ENCODE measurements at places on chromosomes 11 and 22.

DNA sequence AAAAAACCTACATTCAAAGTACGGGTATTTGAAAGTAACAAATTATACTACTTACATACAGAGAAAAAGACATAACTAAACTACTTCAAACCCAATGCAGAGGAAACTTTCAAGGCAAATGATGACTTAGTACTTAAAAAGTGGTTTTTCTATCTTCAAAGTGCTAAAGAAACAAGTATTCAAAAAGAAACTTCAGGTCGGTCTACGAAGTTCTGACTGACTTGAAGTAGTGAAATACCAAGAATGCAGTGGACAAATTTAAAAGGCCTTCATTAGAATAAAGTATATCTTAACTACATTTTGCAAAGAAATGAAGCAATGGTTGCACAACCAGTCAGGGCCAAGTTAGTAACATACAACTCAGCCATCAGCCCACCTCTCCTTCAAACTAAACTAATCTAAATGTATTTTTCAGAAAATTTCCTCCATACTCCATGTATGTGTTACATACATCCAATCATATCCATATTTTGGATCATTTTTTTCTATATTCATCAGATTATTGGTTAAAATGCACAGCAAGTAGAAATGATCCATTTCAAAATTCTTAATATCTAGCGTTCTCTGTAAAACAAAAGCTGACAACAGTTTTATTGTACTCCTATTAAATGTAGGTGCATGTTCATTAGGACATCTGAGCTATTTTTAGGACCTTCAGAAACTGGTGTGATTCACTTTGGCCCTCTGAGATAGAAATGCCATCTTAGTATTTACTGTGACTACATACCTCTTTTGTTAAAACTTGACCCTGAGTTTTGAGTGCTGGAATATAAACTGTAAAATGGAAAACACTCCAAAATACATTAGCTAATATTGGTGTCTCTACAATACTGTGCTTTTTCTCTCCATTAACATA lies 49.9 kb downstream of the BIRC2 start:
- DNase-seq: no peak

DNA sequence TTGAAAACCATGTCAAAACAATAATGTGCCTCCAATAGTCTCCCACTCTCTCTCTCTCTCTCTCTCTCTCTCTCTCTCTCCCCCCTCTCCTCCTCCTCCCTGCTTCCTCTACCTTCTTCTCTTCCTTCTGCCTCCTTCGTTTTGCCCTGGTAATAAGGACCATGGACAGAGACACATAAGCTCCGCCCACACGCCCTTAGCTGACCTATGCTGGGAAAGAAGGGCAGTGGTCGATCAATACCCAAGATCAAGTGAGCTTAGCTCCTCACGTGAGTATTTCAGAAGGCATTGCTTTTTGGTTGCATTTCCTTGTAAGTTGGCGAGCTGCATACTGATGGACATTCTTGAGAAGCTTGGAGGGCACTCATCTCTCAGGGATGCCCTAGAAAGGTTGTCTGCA lies 194.8 kb downstream of the MIAT start:
- DNase-seq: no peak

GRCh38 chr11:47184711-47185304 lies 1.4 kb downstream of the PACSIN3 start:
- DNase-seq: no peak

DNA sequence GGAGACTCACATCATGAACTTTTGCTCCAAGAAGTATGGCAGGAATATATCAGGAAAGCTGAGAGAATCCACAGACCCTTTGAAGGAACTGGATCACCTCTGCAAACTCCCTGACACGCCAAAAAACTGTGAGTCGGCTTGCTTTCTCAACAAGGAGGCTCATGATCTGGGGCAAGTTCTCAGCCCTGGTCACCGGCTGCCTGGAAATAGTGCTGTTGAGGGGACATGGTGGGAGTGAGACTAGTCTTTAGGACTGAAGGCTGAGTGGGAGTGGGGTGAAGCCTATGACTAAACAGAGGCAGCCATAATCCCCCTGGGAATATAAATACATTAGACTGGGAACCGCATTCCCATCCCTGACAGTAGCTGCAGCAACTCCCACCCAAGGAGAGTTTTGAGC lies 8.4 kb upstream of the MMP7 start:
- no peak for DNase-seq

DNA sequence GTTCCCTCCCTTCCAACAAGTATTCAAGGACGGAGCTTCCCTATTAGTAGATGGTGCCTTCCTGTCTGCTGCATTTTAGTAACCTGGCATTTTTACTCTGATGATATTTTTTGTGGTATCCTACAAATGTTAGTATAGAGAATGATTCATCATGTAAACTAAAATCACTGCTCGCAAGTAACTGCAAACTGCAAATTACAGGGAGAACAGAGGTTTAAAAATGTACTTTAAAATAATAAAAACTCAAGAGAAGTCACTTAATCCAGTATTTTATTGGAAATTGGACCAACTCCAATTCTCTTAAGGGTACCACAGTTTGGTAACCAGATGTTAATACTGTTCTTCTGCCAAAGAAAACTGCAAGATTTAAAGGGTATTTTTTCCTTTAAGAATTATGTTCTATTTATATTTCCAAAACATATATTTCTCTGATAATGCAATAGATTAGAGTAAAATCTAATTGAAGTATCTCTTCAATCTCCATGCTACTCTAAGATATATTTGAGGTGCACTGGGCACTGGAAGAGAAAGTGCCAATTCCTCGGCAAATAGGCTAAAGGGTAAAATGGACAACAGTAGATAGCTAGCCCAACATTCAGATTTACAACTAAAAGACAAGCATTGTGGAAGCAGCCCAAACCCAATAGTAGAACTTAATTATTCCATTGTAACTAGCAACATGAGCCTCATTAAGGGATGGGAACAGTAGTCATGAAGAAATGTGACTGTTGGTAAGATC lies 298.0 kb downstream of the TTC28 start:
- no peak for DNase-seq

DNA sequence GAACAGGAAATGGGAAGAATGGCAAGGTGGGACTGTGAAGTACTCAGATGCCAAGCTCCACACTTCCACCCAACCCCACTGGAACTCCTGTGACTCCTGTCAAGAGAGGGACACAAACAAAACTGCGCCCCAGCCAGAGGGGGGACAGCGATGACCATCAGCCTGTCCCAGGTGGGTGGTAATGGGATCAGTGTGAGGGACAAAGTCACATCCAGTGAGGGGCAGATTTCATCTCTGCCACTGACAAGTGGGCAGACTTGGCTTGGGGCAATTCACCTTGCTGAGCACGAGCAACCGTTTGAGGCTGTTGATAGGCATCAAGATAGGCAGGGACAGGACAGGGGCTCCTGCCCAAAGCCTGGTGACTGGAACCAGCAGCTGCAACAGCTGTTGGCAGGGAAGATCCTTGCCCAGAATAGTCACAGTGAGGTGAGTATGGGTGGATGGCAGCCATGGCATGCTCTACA lies 105.4 kb upstream of the PITPNB start:
- DNase-seq: no peak

- no peak for DNase-seq
Measured at GRCh38 chr11:105153392-105153791, 13.8 kb upstream of the CARD18 start.

- no peak for DNase-seq
Measured at GRCh38 chr11:36146437-36146836, 142.8 kb downstream of the COMMD9 start.

DNA sequence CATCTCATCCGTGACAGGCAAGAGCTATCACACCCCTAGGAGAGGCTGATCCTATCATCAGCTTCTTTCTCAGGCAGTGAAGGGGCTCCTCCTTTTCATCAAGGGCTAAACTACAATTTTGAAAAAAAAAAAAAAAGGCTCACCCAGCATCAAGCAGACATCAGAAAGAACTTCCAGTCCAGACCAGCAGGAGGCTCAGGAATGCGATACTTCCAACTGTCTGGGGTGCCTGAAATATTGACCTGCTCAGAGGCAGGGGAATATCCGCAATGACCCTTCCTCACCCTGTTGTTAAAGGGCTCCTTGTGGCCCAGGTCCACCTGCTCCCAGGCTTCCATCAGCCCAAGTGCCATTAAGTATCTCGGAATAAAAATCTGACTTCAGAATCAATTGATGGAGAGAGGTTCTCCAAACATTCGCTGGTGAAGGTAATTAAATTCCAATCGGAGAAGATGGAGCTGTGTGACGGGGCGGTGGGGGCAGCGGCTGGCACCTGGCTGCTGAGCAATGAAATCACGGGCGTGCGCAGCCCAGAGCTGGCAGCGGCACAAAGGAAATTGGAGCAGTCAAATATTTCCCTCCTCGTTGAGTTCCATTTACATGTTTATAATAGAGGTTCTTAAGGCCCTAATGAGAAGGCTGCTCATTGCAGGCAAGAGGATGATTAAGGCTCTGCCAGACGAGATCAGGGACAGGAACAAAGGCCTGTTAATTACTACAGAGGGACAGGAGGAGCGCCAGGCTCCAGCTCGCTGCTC lies 69.0 kb upstream of the THY1 start:
- DNase-seq: peak; percentile 31

DNA sequence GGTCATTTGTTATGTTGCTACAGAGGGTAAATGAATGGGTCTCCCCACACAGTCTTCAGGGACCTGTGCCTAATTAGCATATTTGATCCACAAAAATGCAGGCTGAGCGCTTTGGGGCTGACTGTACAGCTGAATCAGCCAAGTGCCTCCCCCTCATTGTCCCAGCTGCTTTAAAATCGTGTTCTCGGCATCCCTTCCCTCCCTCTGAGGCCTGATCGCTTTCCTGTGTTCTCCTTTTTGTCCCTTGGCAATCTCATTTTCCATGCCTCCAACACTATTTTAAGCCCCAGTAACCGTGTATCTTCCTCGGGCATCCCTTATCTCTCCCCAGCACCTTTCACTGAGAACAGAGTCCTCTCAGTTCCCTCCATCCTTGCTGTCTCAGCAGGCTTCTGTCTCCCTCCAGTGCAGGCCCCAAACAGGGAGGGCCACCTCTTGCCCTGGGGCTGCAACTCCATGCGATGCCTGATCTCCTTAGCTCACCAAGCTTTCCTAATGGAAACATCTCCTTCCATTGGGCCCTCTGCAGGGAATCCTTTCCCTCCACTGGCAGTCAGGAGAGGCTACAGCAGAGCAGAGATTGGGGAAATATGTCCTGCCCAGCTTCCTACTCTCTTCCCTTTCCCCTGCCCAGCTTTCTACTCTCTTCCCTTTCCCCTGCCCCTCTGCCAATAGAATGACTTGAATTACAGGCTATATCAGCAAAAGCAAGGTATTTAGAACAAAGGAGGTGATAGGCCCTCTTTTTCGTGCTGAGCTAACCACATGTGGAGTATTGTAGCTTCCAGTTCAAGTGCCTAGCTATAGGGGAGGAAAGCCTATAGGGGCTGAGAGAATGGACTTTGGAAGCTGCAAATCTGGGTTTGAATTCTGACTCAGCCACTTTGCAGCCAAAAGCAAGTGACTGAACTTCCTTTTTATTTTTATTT lies 13.8 kb downstream of the UQCR10 start:
- DNase-seq: no peak

- no peak for DNase-seq
Measured at GRCh38 chr11:2804189-2804588, 81.4 kb downstream of the CDKN1C start.

GRCh38 chr11:30879322-30880005 lies 293.3 kb upstream of the MPPED2 start:
- DNase-seq: peak; percentile 48

DNA sequence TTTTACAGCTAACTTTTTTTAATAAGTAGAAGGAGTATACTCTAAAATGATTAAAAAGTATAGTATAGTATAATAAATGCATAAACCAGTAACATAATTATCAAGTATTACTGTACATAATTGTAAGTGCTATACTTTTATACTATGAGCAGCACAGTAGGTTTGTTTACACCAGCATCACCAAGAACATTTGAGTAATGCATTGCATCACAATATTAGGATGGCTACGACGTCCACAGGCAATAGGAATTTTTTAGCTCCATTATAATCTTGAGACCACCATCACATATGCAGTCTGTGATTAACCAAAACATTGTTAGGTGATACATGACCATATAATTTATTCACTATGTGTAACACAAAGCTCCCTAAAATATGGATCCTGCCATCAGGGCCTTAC lies 20.4 kb downstream of the RNF141 start:
- DNase-seq: no peak

DNA sequence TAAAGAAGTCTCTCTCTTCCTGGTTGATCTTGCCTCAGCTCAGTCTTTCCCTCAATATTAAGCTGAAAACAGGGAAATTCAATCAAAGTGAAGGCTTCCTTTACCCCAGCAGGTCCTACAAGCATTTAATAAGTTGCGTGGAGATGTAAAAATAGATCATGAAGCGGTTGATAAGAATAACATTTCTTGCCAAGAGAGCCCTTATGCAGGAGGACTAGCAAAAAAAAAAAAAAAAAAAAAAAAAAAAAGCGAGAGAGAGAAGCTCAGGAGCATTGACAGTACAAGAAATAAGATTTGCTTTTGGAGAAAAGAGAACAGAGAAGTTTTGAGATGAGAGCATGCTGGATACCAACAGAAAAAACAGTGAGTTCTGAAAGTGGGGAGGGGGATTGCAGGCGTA lies 112.2 kb upstream of the CLMP start:
- DNase-seq: no peak

DNA sequence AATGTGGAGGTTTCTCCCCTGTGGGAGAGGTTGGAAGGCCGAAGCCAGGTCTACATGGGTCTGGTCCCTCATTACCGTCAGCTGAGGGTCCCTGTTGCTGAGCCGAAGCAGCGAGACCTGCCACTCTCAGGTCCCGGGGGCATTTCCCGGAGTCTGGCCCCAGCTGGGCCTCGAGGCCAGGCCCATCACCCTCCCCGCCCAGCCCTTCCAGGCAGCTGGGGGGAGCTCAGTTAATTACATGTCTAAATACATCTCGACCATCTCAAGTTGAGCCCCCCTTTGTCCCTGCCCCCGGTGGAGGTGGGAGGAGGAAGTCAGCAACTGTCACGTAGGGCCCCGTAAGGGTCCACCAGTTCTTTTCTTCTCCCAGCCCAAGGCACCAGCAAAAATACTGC lies 3.6 kb downstream of the CDKN1C start:
- DNase-seq: no peak

GRCh38 chr11:73577496-73577917 lies 20.4 kb downstream of the FAM168A start:
- no peak for DNase-seq
